ENCODE measurements at places on chromosomes 16 and 17. TPM values are rescaled to one million over a fixed set of nuclear protein-coding genes. Genes with fewer than 3 reads are reported as not detected.
A peak's percentile ranks its signal among the peaks of the same experiment; 100 is the strongest.

C16orf54 gene
- total RNA-seq: 0.52 TPM

PYY gene
- total RNA-seq: not detected

CIAPIN1 gene
- 34.4 TPM for total RNA-seq

MYH1 gene
- not detected for total RNA-seq

HBA2 gene
- total RNA-seq: 2,977 TPM

AIPL1 gene
- not detected for total RNA-seq

EXOSC6 gene
- total RNA-seq: 11.2 TPM

ZPBP2 gene
- not detected for total RNA-seq

CCL5 gene
- 3.1 TPM for total RNA-seq

SP6 gene
- 2.7 TPM for total RNA-seq

GFAP gene
- 5.3 TPM for total RNA-seq

SCNN1G gene
- not detected for total RNA-seq

LDAF1 gene
- 81.8 TPM for total RNA-seq

GRCh38 chr16:2715064-2715463, 5.0 kb downstream of the PRSS27 start:
- DNase-seq: no peak

DNA sequence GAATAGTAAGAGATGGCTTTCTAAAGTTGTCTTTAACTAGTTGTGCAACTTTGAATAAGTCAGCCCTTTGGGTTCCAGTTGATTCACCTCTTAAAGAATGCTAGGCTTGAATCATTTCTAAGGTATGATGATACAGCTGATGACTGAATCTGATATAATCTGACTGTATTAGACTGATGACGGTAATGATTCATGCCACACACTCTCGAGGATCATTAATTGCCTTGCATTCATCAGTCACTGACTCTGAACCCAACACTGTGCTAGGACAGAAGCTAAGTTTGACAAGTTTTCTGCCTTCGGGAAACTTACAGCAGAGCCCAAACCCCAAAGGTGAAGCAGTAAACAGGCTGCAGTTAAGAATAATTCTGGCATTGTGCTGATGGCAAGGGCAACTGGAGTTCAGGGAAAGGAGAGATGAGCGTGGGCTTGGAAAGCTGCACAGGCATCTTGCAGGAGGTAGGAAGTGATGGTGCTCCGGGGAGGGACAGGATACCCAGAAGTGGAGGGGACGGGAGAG, 25.8 kb downstream of the ASIC2 start:
- DNase-seq: no peak

DNA sequence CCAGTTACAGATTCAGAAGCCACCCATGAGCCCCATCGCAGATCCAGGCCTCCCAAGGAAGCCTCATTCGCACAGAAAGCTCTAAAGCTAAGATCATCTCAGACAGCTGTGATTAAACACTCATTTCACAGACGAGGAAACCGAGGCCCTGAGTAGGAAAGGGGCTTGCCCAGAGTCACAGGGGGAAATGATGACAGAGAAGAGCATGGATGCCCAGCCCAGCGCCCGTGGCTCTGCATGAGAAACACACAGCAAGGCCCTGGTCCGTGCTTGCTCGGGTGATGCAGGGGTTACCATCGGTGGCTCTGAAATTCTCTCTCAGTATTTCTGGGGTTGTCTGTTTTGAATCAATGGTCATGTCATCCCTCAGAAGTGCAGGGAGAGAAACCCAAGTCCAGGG, 109.6 kb downstream of the C16orf78 start:
- DNase-seq: no peak

DNA sequence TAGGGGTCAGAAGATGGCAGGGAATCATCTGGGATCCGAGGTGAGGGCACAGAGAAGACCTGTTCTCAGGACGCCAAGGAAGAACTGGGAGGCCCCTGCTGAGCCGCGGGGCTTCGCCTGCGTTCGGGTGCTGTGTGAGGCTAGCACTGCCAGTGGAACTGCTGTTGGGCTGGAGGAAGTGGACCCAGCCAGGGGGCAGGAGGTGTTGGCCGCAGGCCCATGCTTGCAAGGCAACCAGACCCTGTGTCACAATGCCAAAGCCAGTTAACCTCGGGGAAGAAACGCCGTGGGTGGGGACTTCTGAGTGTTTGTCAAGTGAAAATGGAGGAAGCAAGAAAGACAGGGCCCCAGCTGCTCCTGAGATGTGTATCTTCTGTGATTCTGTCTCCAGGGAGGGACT, 185.5 kb downstream of the LGALS9B start:
- DNase-seq: no peak

DNA sequence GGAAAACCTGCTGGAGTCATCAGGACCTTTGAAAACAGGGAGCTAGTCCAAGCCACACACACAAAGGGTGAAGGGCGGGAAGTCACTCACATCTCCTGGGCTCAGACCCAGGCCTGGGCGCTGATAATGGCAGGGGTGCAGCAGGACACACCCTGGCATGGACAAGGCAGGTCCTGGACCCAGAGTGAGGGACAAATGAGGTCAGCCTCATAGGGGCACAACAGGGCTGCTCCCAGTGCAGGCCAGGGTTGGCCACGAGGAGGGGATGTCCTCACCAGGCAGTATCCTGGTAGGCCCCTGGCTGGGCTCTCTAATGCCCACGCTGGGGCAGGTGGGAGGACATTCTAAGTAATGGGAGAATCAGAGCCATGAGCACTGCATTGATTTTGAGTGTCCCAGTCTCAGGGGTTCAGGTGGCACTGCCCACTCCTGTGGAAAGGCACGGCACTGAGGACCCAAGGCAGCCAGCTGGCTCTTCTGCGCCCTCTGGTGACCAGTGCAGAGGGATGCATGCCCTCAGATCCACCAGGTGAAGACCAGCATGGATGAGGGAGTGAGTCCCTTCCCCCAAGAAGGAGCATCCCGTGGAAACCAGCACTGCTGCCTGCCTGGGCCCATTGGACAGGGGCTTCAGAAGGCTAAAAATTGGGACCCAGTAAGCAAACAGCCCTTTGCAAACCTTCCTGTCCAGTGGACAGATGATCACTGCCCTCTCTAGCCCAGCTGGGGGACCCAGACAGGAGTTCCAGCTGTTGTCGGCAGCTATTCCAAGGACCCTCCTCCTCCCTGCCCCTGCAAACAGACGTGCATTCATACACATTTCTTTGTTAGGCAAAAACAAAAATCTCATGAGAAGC, 23.4 kb upstream of the SREBF1 start:
- DNase-seq: no peak

GRCh38 chr17:32486111-32486700, 587 bp upstream of the CDK5R1 start:
- DNase-seq: peak; percentile 81

DNA sequence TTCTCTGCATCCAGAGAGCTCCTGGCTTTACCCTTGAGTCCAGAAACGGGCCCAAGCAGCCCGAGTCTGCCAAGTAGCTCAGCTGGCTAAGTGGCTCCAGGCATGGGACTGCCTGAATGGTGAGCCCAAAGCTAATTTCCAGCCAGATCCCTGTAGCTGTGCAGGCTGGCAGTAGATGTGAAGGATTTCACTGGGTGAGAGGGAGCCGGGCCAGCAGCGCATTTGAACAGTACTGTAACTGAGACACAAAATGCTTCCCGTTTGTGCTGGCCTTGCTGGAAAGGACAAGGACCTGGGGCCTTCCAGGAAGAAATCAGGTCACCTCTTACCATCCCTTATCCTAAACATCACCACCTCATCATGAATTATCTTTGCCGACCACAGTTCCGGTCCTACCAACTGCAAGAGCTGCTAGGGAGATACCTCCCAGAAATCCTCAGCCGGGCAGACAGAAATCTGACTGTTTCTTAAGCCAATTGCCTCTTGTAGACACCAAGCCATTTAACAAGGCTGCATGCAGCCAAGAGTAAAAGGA, 3.7 kb downstream of the TIMP2 start:
- no peak for DNase-seq

- DNase-seq: no peak
Observed at GRCh38 chr16:12500771-12501170, 302.9 kb downstream of the CPPED1 start.

GRCh38 chr17:68955181-68955841, at the start of gene ABCA8:
ABCA8 (minus strand) TSS chr17:68955392; CDS start chr17:68942034, 13,358 bp downstream.
- peak; percentile 68 for DNase-seq

GRCh38 chr17:7222093-7222971, 2.6 kb downstream of the ACADVL start:
- no peak for DNase-seq

GRCh38 chr17:39845052-39845846, 18.9 kb downstream of the IKZF3 start:
- DNase-seq: no peak

DNA sequence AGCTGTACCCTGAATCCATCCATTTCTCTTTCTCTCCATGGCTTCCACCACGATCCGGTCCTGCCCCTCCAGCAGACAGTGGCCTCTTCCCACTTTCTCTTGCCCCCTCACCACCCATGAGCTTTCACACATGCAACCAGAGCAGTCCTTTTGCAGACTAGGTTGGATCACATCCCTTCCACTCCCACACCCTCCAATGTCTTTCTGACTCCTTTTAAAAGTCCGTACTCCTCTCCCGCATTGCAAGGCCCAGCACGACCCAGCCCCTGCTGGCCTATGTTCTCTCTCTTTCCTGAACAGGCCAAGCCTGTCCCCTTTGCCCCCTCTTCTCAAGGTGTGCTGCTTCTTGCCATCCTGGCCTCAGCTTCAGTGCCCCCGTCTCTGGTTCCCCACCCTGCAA, 22.5 kb upstream of the DNAI2 start:
- no peak for DNase-seq

DNA sequence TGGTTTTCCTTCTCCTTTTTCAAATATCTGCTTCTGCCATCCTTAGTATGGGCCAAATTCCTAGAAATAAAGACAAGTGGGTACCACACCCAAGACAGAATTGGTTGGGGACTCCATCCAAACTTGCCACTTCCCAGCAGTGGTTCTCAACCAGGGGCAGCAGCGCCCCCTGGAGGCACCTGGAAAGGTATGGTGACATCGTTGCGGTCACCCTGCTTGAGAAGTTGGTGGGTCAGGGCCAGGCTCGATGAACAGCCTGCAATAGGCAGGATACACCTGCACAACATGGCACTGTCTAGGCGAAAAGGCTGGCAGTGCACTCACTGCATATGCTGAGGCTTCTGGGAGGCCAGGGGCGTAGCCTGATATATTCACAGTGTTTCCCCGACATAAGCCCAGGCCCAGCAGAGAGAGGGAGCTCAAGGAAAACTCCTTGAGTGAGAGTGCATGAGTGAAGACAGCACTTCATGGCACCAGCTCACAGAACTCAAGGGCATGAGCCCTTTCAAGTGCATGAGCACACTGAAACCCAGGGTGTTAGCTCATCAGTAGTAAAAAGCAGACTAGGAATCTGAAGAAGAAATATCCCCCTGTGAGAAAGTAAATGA, 57.7 kb downstream of the CMC2 start:
- no peak for DNase-seq

DNA sequence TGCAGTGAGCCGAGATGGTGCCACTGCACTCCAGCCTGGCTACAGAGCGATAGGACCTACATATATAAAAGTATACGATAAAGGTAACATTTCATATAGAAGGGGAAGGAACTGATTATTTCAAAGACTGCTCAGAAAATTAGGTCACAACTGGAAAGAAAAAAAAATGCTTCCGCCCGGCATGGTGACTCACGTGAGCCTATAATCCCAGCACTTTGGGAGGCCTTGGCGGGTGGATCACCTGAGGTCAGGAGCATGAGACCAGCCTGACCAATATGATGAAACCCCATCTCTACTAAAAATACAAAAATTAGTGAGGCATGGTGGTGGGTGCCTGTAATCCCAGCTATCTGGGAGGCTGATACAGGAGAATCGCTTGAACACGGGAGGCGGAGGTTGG, 7.8 kb downstream of the TEX14 start:
- DNase-seq: no peak

DNA sequence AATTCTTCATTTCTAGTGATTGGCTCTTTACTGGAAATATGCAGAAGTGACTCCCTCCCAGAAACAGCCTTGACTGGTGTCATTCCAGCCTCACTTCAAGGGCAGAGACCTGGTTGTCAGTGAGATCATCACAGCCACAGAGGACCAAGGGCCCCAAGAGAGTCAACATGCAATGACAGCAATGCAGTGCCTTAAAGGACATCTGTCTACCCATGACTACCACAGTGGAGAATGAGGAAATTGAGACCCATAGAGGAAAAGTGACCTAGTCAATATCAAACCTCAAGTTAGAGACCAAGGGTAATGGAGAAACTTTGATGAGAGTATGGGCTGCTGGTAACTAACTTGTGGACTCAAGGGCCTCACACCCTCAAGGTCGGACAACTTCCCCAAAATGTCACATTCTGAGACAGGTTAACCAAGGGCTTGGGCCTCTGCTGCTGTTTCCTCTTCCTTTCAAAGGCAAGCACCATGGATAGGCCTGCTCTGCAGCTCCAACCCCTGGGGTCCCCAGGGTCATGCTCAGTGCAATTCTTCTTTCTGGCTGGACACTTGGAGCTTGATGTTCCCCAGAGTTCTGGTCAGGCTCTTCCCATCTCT, 11.3 kb downstream of the NOG start:
- DNase-seq: no peak

- DNase-seq: no peak
Observed at GRCh38 chr17:71486261-71486660, 634.6 kb upstream of the SOX9 start.

DNA sequence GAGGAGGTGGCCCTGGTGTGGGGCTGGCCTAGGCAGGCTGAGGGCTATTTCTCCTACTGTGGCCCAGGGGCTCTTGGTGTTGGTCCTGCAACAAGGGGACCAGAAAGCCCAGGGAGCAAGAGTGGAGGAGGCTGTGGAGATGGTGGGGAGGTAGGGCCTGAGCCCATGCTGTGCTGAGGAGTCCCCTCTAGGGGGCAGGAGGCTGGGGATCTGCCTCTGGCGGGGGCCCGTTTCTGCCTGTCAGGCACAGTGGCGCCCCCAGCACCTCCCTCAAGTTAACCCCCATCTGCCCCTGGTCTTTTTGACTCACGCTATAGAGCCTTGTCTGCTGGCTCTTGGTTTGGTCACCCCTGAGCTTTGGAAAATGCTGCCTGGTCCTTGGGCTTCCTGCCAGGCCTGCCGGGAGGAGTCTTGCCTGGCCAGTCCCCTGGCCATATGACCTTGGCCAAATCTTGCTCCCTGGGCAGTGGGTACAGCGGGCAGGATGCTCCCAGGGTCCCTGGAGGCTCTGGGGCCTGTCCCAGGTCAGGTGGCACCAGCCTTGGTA, 5.9 kb downstream of the BAIAP2 start:
- DNase-seq: no peak

DNA sequence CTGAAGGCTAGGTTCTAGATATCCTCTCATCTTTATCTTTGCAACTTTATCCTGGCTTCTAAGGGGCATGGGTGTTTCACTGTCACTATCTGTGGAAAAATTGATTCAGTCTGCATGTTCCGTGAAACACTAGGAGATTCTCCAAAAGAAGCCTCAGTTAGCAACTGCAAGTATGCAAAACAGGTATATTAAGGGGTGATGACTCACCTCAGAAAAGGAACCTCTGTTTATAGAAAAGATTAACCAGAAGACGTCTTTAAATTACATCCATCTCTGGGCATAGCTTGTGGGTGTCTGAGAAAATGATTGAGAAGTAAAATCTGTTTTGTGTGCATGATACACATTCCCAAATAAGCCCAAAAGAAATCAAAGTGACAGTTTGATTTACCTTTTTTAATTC, 353.8 kb upstream of the HSBP1 start:
- DNase-seq: no peak

- DNase-seq: no peak
Observed at GRCh38 chr16:87207509-87207908, 109.7 kb downstream of the C16orf95 start.
